Activated CD4-positive, alpha-beta T cell treated with anti-CD3 and anti-CD28 coated beads, Interleukin-2, amount 10 ng/mL, durations not matched to agents 7 days and 5 days (primary cell): ENCODE measurements at places on chromosomes 6 and 20.

GRCh38 chr6:116359131-116359530 is 11.6 kb upstream of the DSE start:
- no peak for DNase-seq

- no peak for DNase-seq
Observed at GRCh38 chr6:140824595-140824994, 1308.1 kb upstream of the GJE1 start.

DNA sequence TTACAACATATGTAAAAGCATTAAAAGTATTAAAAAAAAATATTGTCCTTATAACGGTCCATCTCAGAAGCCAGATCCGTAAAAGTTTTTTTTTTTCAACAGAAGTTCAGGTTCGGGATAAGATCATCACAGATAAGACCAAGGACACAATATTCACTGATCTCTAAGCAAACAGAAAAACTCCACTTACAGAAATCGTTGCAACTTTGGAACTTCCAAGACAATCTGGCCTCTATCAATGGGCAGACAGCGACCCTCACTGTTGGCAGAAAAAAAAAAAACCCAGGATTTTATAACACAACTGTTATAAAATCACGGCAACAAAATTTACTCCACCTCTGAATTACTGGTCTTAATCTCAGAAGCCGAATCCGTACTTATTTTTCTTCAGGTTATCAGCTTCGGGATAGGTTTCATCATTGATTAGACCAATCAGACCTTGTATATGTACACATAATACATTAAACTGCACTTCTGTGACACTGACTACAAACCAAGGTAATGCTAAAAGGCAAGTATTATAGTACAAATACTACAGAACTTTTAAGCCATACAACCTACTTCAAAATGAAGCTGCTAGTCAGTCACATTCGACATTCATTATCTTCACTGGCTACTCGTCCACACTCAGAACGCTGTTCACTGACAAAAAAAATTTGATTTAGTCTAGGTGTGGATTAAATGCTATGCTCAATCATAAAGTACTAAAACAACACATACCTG is 34.7 kb upstream of the SYNCRIP start:
- no peak for DNase-seq

DNA sequence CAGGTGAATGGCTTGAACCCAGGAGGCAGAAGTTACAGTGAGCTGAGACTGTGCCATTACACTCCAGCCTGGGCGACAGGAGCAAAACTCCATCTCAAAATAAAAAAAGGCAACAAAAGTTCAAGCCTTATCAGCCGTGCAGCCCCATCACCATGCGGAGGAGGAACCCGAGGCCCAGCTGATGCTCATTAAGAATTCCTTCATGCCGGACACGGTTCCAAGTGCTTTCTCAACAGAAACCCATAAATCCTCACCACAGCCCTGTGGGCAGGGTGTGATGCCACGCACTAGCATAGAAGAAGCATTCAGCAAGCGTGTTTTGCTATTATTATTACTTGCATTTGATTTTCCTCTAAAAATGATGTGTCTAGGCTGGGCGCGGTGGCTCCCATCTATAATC is 56.3 kb downstream of the PREX1 start:
- DNase-seq, result no peak

DNA sequence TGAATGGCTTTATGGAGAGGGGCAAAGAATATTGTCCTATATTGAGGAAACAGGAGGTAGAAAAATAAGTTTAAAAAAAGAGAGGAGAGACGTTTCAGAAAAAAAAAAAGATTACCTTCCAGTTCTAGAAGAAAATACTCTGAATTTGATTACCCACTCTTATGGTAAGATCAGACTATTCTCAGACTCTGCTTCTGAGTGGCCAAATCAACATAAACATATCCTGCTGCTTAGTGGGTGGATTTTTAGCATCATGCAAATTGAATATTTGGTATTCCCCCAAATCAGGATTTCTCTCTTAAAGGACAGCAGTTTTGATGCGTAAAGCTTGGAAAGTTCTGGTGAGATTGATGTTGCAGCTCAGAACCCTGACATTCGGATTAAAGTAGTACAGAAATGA is 946.6 kb downstream of the TFAP2A start:
- DNase-seq, result no peak

DNA sequence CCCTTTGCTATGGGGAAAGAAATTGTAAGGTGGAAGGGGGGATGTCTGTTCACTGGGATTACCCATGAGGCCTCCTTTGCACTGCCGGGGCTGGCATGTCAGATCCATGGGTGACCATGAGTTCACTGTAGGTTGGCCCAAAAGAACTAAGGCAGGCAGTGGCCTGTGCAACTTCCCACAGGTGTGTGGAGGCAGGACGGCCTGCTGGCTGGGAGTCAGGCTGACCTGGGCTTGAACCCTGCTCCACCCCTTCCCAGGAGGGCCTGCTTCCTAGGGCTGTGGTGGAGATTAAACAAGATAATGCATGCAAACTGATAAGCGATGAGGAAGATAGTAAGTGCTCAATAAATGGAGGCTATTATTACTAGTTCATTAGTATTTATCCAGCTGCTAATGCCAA is 163.0 kb downstream of the EYA2 start:
- no peak for DNase-seq

DNA sequence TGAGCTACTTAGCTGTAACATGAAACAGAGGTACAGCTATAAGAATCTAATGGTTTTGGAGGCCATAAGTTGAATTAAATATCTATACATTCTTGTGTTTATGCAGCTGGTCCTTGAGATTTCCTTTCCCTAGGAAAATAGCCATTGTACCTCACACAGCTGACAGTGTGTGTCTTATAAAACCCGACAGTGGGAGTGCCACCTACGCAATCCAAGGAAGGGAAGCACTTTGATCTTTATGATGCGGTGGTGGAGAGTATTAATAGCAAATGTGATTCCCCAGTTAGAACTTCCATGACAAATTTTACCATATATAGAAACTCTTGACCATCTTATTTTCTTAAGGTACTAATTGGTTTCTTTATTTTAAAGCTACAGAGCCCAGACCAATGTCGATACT is 149.5 kb downstream of the TMEM200A start:
- no peak for DNase-seq

GRCh38 chr20:21167261-21167660 is 41.4 kb downstream of the KIZ start:
- no peak for DNase-seq

- DNase-seq, result no peak
Observed at GRCh38 chr6:52545406-52546119, 31.3 kb downstream of the TRAM2 start.

GRCh38 chr20:12963416-12963815 is 45.4 kb upstream of the SPTLC3 start:
- no peak for DNase-seq

- DNase-seq, result no peak
Observed at GRCh38 chr6:125804264-125804663, 13.5 kb downstream of the NCOA7 start.

GRCh38 chr6:143539106-143539505 is 27.6 kb upstream of the FUCA2 start:
- no peak for DNase-seq

GRCh38 chr6:87700397-87701343 is 1.4 kb downstream of the AKIRIN2 start:
- peak; percentile 22 for DNase-seq

DNA sequence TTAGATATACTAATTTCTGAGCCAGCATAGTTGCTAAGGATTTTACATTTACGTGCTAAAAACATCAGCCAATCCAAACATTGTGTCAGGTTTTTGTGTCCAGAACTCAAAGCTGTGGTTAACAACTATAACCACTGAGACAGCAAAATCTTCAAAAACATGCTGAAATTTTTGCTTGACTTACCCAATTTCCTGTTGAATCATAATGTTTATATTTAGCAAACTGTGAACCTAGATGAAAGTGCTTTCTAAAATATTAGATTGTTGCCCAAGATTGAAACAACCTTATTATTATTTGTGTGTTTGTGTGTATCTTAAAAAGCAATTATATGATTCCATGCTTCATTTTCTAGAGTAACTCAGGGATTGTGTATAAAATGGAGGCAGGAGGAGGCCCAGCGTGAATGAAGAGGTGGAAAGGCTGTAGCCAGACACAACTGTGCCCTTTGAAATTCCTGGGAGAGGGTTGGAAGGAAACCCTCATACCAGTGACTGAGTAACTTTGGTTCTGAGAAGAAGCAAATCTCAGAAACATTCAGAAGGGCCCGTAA is 48.0 kb downstream of the ARMC2 start:
- peak; percentile 30 for DNase-seq

DNA sequence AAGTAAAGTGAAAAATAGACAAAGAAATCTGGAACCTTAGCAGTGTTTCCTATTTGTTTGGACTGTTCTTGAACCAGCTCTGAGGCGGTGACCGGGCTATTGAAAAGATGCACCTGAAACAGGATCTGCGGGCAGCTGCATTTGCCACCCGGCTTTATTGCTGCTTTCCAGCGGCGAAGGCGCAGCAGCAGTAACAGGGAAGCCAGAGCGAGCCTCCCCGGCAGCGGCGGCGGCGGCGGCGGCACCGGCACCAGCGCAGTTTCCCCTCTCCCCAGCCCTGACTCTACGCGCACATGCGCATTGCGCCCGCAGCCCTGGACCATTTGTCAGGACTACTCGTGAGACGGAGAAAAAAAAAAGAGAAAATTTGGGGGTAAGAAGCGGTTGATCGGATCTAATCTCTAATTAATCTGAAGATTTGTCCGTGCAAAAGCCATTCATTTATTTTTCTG is at the start of gene L3MBTL3:
Gene L3MBTL3, plus strand, starts transcription at position 290 of the 452 bp plus-strand sequence. CDS start 24,119 bp downstream, outside the sequence.
- DNase-seq, result peak; percentile 89

DNA sequence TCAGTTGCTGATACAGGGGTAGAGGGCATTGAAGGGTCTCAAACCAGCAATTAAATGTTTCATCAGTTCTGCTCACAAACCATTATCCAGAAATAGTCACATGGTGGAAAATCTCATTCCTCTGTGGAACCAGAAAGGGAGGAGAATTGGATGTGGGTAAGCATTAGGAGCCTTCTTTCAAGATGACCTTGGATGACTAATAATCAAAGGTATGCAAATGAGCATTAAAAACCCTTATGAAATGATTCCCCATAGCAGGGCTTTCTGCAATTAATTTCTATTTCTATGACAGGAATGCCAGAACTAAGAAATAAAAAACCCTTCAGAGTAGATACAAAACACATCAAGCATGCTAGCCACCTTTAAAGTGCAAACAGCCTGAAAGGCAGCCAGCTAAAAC is 37.4 kb upstream of the HCRTR2 start:
- no peak for DNase-seq

DNA sequence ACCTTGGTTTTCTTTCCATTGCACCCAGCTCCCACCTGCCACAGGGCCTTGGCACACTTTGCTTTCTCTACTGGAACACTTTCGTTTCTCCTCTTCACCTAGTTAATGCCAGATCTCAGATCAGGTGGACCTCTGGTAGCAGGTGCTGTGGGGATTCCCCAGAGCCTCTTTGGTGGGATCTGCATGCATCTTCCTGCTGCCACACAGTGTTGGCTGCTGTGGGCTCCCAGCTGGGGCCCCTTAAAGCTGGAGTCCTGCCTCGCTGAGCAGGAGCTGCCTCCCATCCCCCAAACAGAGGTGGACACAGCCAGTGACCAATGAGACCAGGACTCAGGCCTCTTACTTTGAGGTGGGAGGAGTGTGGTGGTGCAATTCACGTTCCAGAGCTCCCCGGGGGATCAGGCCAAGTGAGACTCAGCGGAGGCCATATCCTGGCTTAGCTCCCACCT is 28.4 kb downstream of the CEBPB start:
- DNase-seq, result no peak

DNA sequence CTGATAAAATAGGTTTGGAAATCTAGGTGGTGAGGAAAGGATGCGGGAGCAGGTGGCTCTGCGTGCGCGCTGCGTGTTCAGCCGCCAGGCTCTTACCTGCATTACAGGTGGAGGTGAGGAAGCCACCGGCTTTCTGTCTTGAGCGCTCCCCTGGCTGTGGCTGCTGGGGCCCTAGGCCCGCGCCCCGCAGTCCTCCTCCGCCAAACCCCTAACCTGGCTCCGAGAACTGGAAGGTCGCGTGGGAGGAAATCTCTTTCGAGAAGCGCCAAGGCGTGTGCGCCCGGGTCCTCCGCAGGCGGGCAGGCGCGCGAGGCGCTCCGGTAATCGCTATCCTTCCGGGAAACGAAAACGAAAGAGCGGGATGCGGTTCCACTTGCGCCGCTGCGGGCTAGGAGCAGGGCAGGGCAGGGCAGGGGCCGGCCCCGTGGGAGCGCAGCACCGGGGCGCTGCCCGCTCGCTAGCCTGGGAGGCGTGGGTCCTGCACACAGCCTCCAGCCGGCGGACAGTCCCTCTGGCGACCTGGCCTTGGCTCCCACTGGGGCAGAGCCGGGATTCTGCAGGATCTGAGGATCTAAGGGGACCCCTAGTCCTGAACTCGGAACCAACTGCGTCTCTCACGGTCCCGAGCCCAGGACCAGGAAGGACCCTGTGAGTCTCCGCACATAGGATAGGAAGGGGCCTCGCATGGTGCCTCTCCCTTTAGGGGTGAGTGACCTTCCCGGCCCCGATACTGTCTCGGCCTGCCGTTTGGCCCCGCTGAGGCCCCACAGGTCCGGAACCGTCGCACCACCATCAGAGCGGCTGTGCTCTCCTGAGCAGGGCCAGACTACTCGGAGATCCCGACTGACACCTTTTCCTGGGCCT is at the start of gene ETV7:
Gene ETV7, minus strand, starts transcription at position 230 of the 864 bp plus-strand sequence. Its CDS starts 128 bp downstream, at position 102.
- DNase-seq, result peak; percentile 69

- DNase-seq, result no peak
Observed at GRCh38 chr6:21636876-21637275, 43.3 kb downstream of the SOX4 start.

GRCh38 chr6:20365456-20365855 is 36.2 kb upstream of the E2F3 start:
- DNase-seq, result peak; percentile 31

- no peak for DNase-seq
Observed at GRCh38 chr20:42524058-42524457, 665.6 kb downstream of the PTPRT start.

- DNase-seq, result no peak
Observed at GRCh38 chr6:158374020-158374419, 61.8 kb downstream of the TULP4 start.

DNA sequence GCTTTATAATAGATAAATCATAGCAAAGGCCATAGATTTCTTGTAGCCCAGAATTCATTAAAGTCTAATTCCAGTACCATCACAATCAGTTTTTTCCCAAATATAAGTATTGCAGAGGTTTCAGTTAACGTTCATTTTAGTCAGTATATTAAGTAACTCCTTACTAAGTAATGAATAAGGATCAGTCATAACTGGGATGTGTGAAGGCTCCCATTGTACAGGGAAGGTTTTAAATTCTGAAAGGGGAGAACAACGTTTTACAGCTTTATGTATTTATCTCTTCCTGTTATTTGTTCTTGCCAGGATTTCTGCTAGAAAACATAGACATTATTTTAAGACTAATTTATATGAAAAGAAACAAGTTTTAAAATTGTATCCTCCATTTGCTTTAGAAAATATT is 215.5 kb upstream of the LAMP5 start:
- no peak for DNase-seq

DNA sequence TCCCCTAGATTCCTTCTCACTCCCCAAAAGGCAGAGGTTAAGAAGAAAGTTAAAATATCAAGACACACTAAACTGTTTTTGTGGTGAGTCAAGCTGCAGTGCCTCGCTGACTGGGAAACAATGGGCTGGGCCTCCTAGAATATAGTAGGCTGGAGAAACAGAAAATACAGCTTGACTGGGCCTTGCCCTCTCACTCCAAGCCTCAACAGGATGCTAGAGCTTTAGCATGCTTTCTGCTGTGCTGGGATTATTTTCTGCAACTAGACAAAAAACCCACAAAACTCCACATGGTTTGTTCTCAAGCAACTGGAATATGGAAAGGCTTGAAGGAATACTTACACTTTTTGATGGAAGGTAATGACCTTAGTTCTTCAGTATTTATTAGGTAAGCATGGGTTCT is 27.9 kb downstream of the FOXO3 start:
- no peak for DNase-seq
